ENCODE measurements at places on chromosomes 7 and 10.

- no peak for DNase-seq
Observed at GRCh38 chr7:2929321-2930201, 85.5 kb upstream of the GNA12 start.

- DNase-seq, result peak; percentile 50
Observed at GRCh38 chr10:22986771-22987542, 59.1 kb downstream of the ARMC3 start.

- DNase-seq, result peak; percentile 96
Observed at GRCh38 chr10:63666836-63667383, 145.7 kb downstream of the REEP3 start.

DNA sequence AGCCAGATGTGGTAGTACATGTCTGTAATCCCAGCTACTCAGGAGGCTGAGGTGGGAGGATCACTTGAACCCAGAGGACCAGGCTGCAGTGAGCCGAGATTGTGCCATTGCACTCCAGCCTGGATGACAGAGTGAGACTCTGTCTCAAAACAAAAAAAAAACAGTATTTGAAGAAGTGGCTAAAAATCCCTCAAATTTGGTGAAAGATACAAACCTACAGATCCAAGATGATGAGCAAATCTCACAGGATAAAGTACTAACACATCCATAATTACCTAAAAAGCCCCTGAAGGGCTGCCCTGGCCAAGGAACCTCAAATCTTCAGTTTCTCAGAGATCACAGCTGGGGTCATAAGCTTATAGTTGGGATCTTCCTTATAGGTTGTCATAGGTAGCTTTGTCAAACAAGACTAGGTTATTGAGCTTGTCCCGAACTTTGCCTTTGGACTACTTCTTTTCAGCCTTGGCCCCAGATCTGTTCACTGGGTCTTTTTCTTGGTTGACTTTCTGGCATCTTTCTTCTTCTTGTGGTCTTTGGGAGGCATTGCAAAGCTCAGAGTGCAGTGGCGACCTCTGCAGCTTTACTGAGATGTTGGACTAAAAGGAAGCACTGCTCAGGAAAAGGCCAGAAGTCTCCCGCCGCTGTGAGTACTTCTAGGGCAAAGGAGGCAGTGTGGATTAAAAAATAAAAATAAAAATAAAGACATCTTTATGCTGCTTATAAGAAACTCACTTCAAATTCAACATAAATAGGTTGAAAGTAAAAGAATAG is 28.6 kb upstream of the SAR1A start:
- peak; percentile 17 for DNase-seq

- DNase-seq, result no peak
Observed at GRCh38 chr7:99766484-99767099, 17.4 kb downstream of the CYP3A4 start.

- DNase-seq, result peak; percentile 40
Observed at GRCh38 chr7:33707427-33707826, 197.9 kb upstream of the BMPER start.

DNA sequence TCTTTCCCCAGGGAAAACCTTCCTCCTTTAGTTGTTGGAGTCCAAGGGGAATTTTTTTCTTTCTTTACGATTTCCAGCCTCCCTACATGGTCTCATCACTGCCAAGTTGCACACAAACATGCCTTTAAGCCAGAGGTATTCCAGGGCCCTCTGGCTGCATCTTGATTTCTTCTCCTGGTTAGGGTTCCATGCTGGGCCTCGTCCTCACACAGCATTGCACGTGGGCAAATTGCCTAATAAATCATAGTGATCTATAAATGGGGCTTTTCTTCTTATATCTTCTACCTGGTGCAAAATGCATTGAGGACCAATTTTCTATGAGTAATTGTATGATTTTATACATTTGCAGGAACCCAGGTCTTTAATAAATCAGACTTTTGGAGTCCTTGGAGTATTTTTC is 284.2 kb downstream of the C7orf25 start:
- peak; percentile 61 for DNase-seq

- DNase-seq, result no peak
Observed at GRCh38 chr7:105980645-105981396, 17.8 kb downstream of the CDHR3 start.

DNA sequence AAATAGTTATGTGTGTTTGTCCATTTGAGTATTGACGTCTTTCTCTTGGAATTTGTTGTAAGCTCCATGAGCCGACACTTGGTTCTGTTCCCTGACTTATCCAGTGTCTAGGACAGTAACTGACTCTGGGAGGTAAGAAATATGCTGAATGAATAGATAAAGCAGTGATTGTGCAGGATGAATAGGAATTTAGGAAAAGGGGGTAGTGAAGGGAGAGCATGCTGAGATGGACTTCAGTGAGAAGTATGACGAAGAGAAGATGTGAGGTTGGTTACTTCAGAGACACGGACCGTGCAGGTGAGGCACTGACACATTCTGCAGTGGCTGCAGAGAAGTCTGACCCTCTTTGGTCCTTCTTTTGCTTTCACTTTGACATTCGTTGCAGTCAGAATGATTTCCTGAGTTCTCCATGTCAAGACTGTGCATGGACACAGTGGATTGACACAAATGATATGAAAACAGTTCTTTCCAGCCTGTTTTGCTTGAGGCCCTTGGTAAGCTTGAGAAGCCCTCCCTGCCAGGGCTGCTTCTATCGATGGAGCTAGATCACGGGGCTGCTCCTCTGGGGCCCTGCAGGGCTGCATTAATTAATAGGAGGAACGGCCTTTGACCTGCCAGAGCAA is 261.5 kb upstream of the SORCS1 start:
- no peak for DNase-seq

DNA sequence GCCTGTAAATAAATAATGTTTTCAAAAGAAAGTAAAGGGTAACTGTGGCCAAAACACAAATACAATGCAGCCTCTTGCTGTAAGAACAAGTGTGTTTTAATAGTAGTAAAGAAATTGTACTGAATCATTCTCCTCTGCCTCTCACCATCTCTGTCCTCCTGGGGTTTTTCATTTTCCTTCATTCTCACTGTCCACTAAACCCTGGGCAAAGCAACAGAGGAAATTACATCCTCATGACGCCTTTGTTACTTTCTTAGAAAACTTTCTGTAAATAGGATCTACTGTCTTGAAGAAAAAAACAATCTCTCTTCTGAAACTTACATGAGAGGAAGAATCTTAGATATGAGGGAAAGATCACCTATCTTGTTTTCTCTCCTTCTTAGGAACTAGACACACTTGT is 54.6 kb downstream of the ASB4 start:
- DNase-seq, result no peak

DNA sequence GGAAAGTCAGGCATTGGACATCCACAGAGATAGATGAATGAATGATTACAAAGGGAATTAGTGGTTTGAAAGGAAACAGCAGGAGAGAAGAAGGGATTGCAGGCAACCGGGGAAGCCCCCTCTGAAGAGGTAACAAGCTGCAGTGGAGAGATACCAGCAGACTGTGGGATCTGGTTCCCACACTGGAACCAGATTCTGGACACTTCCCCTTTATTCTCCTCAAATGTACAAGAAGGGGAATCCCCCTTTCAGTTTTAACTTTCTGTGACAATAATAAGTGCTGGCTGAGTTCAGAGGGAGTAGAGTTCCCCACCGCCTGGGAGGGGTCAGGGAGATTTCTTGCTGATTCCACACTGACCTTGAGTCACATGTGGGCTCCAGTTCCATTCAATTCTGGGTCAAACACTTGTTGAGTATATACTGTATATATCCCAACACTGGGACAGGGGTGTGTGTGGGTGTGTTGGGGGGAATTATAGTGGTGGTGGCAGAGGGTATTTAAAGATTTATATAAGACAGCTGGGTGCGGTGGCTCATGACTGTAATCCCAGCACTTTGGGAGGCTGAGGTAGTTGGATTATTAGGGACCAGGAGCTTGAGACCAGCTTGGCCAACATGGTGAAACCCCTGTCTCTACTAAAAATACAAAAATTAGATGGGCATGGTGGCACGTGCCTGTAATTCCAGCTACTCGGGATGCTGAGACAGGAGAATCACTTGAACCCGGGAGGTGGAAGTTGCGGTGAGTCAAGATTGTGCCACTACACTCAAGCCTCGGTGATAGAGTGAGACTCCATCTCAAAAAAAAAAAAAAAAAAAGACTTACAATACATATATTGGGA is 16.5 kb upstream of the DDIT4 start:
- no peak for DNase-seq

DNA sequence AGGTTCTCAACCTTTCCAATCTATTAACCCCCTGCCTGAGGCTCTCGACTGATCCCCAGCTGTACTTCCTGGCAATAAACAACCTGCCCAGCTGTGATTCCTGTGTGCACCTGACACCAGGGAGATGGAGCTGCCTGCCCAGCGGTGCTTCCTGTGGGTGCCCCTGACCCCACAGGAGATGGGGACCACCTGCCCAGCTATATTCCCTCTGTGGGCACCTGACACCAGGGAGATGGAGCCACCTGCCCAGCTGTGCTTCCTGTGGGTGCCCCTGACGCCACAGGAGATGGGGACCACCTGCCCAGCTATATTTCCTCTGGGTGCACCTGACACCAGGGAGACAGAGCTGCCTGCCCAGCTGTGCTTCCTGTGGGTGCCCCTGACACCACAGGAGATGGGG is 184.0 kb downstream of the DIP2C start:
- DNase-seq, result no peak

- no peak for DNase-seq
Observed at GRCh38 chr7:100024020-100024619, 8.7 kb downstream of the ZKSCAN1 start.

- no peak for DNase-seq
Observed at GRCh38 chr10:62814756-62815380, 1.3 kb downstream of the EGR2 start.

- DNase-seq, result no peak
Observed at GRCh38 chr10:132185601-132186487, 904 bp upstream of the DPYSL4 start.

- DNase-seq, result peak; percentile 62
Observed at GRCh38 chr7:120979765-120980499, 8.6 kb upstream of the CPED1 start.

- no peak for DNase-seq
Observed at GRCh38 chr10:81889181-81889769, 14.3 kb downstream of the NRG3 start.

GRCh38 chr7:84057576-84057975 is 137.0 kb downstream of the SEMA3A start:
- DNase-seq, result no peak

- DNase-seq, result no peak
Observed at GRCh38 chr7:55344840-55345239, 20.3 kb upstream of the LANCL2 start.

DNA sequence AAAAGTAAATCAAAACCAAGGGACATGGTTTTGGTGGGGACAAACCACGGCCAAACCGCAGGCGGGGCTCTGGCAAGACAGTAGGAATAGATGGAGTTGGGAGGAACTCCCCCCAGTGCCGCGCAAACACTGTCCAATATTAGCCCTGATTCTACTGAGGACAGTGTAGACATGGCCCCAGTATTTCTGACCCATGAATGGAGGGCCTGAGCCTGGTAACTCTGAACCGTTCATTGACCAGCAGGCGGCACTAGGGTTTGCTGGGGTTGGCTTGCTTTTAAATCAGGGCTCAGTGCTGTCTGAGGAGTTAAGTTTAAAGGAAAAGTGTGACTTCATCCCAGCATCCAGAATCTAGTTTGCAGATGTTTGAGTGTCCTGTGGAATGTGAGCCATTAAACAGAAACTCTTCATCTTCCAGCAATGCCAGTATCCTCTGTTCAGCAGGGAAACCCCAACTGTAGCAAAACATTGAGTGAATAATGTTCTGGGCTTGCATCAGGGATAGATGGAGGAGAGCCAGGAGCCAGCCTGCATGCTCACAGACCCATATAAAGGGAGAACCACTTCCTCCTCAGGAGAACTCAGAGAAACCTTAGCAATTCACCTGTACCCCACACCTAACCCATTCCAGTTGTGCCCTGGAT is 147.4 kb upstream of the PRSS58 start:
- DNase-seq, result peak; percentile 47

- DNase-seq, result peak; percentile 57
Observed at GRCh38 chr10:114996542-114996941, 58.5 kb downstream of the TRUB1 start.

- peak; percentile 46 for DNase-seq
Observed at GRCh38 chr7:105149827-105150226, 135.8 kb downstream of the KMT2E start.

- DNase-seq, result no peak
Observed at GRCh38 chr7:84154991-84155781, 39.4 kb downstream of the SEMA3A start.

- DNase-seq, result no peak
Observed at GRCh38 chr10:4371691-4372295, 454.2 kb upstream of the AKR1E2 start.

DNA sequence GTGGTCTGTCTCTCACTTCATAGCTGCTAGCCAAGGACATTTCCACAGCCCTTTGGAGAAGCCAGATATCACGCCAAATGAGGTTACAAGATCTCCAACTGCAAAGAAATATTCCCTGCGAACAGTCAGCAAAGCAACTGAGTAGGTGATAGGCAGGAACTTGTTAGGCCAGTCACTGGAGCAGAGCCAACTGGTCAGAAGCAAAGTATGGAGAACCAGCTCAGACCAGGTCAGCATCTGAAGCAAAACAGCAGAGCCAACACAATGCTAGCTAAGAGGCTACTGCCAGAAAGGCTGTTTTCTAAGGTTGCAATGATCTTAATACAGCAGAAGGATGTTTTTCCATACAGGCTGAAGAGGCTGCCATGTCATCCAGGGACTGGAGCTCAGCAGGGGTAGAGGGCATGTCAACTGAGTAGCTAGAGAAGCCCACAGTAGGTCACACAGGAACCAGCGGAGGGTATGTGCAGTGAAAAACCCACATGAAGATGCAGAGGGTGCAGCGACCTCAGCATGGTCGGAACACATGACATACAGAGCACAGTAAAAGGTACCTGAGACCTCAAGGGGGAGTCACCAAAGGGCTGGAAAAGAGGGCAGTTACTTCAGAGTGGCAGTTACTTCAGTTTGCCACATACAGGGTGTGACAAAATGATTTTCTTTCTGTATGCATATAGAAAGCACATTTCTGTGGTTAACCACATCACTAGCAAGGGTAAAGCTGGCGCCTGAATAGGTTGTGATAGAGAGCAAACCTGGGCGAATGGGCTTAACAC is 8.9 kb downstream of the SEC31B start:
- DNase-seq, result no peak

GRCh38 chr7:129376778-129377700 is 57.2 kb upstream of the STRIP2 start:
- peak; percentile 48 for DNase-seq

GRCh38 chr10:16944402-16944801 is 127.2 kb upstream of the RSU1 start:
- peak; percentile 96 for DNase-seq

- no peak for DNase-seq
Observed at GRCh38 chr7:55181762-55182161, 162.9 kb downstream of the EGFR start.

GRCh38 chr7:150388709-150389531 is 9.8 kb downstream of the ZNF775 start:
- DNase-seq, result no peak

DNA sequence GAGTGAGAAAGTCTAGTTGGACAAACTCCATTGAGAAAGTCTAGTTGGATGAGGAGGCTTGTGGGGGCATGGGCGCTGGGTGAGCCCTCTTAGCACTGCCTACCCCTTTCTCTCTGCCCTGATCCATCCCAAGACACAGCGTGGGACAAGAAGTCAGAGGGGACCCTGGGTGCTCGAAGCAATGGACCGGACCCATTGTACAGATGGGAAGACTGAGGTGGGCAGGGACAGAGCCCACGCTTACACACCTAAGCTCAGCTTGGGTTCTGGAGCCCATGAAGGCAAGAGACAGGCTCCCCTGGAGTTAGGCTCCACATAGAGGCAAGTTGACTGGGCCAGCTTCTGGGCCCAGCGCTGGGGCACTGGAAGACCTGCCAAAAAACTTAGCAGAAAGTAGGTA is 126.8 kb upstream of the TNRC18 start:
- DNase-seq, result no peak

GRCh38 chr10:85293483-85293882 is 965.1 kb downstream of the CCSER2 start:
- DNase-seq, result no peak

- DNase-seq, result no peak
Observed at GRCh38 chr10:67770537-67770936, 67.5 kb downstream of the DNAJC12 start.

All from fibroblast of upper back skin (primary cell).